Cerebellar nuclear complex (tissue), 1 donor: ENCODE measurements at places on chromosomes 3 and 15.

DNA sequence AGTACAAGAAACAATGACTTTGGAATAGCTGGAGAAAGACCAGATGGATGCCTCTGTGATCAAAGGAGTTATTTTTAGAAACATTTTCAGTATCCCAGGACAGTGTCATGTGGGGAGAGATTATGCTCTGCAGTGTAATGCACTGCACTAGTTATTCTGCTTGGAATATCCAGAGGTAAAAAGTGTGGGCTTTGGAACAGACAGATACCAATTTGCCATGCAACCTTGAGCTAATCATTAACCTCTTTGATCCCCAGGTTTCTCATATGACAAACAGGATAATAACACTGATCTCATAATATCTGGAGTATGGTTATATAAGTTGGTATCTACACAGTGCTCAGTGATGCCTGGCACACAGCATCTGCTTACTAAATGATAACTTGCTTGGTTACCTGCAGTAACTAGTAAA lies 12.2 kb upstream of the SLC7A14 start:
- no peak for DNase-seq

DNA sequence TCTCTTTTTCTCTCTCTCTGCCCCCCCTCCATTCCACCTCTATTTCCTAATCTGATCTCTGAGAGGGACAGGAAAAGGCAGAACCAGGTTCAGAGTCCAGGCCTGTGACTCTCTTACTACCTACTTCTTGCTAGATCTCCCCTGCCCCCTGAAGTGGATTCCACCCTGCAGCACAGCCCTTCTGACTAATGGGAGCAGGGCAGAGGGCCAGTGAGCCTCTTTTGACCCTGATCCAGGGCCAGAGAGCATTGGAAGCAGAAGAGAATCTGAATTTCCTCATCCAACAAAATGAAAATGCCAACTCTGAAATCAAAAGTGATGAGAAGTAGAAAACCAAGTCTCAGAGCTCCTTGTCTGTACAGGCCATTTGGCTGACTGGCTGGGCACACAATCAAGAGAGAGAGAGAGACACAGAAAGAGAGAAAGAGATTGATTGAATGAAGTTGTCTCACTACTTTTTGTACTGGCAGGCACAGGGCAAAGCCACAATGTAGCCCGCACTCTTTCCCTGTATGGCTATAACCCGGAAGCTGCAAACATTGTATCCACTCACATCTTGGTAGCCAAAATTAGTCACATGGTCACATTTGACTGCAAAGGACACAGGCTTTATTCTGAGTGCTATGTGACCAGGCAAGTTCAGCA lies 31.6 kb upstream of the GLCE start:
- DNase-seq: no peak

GRCh38 chr3:48694610-48695392 lies 9.1 kb upstream of the NCKIPSD start:
- no peak for DNase-seq

DNA sequence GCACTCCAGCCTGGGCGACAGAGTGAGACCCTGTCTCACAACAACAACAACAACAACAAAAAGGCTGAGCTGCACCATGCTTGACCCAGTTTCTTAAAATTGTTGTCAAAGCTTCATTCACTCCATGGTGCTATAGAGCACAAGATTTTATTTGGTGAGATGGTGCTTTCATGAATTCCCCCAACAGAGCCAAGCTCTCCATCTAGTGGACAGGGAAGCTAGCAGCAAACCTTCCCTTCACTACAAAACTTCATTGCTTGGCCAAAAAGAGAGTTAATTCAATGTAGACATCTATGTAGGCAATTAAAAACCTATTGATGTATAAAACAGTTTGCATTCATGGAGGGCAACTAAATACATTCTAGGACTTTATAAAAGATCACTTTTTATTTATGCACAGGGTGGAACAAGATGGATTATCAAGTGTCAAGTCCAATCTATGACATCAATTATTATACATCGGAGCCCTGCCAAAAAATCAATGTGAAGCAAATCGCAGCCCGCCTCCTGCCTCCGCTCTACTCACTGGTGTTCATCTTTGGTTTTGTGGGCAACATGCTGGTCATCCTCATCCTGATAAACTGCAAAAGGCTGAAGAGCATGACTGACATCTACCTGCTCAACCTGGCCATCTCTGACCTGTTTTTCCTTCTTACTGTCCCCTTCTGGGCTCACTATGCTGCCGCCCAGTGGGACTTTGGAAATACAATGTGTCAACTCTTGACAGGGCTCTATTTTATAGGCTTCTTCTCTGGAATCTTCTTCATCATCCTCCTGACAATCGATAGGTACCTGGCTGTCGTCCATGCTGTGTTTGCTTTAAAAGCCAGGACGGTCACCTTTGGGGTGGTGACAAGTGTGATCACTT lies 2.0 kb downstream of the CCR5 start:
- DNase-seq: no peak

DNA sequence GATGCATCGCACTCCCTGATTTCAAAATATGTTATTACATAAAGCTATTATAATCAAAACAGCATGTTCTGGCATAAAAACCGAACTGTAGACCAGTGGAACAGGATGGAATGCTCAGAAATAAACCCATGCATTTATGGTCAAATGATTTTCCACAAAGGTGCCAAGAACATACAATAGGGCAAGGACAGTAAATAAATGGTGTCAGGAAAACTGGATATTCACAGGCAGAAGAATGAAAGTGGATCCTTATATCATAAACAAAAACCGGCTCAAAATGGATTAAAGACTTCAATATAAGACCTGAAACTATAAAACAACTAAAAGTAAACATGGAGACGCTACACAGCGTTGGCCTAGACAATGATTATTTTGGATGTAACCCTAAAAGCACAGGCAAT lies 22.6 kb downstream of the USP50 start:
- no peak for DNase-seq

DNA sequence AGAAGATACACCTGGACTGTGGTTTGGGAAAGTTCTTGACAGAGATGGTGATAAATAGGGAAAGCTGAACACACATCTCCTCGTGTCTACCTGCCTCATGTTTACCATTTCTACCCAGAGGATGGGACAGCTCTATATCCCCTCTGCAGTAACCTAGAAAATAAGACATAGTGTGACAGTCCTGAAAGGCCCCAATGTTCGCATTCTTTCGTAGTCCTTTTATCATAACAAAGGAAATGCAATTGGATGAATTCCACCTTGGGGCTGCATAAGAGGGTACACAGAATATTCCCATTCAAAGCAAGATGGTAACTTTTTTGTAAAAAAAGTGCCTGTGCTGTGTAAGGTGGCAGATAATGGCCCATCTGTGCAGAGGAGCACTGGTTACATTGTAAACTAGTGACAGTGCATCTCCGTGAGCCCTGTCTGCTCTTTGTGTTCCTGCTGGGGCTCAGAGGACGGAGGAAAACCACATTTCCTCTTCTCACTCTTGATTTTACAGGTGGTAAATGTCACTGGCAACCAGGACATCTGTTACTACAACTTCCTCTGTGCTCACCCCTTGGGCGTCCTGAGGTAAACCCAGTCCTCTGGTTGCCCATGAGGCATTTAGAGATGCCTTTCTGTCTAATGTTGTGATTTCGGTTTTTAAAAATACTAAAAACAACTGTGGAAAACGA lies 74.3 kb downstream of the SIDT1 start:
- no peak for DNase-seq

GRCh38 chr3:190108804-190109203 lies 11.9 kb downstream of the P3H2 start:
- no peak for DNase-seq

GRCh38 chr3:14802381-14802731 lies 16.4 kb upstream of the FGD5 start:
- DNase-seq: no peak

- no peak for DNase-seq
Observed at GRCh38 chr3:125083776-125084175, 28.0 kb upstream of the HEG1 start.

DNA sequence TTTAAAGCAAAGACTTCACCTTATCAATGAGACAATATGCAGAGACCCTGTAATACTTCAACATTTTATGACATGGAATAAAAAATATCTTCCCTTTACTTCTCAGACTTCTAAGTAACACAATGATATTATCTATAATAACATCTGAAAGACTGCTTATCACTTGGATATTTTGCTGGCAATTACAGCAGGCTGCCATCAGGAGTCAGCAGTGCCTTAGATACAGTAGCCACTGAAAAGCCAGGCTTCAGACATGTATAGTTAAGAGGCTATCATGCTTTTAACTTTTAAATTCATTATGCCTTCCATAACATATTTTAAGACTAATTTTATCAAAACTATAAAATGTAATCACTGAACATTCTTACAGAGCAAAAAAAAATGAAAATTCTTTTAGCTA lies 227.5 kb downstream of the NEK10 start:
- no peak for DNase-seq

- DNase-seq: no peak
Observed at GRCh38 chr3:11718637-11719405, 75.1 kb upstream of the VGLL4 start.

- no peak for DNase-seq
Observed at GRCh38 chr3:105414841-105415240, 48.1 kb downstream of the ALCAM start.

DNA sequence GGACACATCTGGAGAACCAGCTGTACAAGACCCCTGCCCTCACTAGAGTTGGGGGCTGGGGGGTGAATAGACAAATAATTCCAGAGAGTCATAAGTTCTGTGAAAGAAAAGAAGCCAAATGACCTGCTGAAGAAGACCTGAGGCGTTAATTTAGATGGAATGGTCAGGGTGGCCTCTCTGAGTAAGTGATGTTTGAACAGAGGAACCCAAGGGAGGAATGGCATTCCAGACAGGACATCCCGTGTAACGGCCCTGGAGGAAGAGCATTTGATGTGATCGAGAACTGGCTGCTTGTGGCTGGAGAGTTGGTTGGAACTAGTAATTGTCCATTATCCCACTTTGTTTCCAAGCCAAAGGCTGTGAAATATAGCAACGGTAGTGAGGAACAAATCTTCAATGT lies 1.7 kb downstream of the NR2C2 start:
- DNase-seq: no peak

DNA sequence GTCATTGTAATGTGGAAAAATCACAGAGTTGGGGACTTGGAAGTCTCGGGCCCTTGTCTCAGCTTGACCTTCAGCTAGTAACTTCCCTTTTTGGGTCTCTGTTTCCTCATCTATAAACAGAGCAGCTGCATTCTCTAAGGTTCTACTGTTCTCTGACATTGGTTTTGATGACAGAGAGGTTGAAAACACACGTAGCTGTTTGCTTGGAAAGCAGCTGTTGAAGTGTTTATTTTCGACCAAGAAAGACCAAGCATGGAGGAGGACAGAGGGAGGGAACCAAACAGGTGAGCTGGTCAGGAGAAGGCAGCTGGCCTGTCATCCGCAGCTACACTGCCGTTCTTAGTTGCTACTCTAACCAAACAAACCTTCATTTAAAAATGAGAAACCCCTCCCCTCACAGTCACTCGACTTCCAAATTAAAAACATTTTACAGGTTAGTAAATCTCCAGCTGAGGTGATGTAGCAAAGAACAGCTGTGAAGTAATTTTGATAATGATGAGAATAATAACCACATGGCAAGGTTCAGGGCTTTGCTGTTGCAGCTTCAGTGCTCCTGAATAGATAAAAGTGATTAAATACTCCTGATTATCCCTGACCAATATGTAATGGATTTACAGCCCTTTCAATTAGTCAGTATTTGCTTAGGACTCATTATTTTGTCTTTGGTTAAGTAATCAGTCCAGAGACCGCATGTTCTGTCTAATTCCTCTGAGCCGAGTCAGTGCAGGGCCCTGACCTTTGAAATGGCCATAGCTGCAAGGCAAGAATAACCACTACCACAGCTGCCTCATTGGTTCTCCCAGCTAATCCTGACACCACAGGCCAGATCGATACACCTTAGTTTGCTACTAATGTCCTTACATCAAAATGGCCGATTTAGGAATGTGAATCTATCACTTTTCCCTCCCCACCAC lies 65.3 kb downstream of the MEIS2 start:
- DNase-seq: no peak

DNA sequence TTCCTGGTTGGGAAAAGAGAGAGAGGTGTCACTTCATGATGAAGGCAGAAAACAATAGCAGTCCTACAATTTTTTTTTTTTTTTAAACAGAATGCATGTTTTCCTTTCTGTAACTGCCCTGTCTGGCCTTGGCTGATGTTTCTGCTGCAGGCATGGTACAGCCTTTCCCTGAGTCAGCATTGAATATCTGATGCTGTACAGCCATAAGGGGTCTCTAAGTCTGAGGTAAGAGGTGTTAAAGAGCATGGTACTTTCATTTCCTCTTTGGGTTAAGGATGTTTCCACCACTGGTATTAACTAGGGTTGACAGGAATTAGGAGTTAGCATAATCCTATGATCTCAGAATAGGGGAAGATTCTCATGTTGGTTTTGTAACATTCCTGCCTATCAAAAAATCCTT lies 147.4 kb downstream of the CHST2 start:
- DNase-seq: no peak

GRCh38 chr15:72068856-72069255 lies 49.1 kb downstream of the MYO9A start:
- DNase-seq: no peak

DNA sequence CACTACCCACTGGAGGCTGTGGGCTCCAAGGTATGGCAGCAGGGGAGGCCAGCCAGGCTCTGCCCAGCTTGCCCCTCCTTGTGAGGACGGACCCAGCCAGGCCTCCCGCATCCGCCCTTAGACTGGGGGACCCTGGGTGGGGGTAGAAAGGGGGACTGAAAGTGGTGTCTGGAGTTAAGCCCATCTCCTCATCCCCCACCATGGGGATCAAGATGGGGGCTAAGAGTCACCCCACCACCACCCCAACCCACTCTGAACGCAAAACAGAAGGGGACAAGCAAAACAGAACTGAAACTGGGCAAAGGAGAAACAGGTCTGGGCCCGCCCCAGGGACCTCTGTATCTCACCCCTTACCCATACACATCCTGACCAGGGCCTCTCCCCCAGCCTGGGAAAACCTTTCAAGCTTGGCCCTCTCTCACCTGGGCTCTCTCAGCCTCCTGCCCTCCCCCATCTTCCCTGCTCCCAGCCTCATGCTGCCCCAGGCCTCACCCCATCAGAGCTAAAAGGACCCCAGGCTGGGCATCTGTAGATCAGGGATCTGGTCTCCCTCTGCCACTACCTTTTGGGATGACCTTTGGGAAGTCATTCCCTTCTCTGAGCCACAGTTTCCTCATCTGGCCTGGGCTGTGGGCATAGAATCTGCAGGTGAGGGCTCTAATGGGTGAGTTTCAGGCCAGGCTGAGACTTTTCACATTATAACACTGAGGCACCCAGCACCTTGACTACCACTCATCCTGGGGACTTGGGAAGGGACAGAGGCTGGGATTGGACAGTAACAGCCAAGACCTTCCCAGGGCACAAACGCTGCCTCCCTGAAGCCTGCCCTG lies 30.0 kb upstream of the CYP11A1 start:
- DNase-seq: no peak

- DNase-seq: no peak
Observed at GRCh38 chr3:196081002-196081833, 672 bp downstream of the TFRC start.

DNA sequence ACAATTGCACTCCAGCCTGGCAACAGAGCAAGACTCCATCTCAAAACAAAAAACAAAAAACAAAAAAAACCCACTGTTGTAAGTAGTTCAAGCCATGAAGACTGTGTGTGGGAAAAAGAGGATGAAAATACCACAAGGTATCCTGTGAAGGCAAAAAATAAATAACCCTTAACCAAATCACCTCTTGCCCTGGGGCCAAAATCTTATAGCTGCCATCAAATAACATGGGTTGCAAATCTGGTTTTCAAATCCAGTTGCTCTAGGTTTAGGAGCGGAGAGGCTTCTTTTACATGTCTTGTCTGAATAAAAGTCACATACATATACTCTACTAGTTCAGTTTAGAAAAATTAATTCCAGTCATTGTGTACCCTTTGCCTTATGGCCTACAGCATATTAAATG lies 87.0 kb upstream of the STT3B start:
- DNase-seq: no peak

- DNase-seq: no peak
Observed at GRCh38 chr3:29486096-29486495, 205.2 kb downstream of the RBMS3 start.
